Aortic smooth muscle cell (primary cell): ENCODE measurements at places on chromosomes 12 and 14. TPM values are rescaled to one million over a fixed set of nuclear protein-coding genes. Genes with fewer than 3 reads are reported as not detected.

Gene TMEM260
- total RNA-seq: 11.1 and 11.7 TPM in 2 replicates

Gene USP15
- total RNA-seq: 72.8 and 80.3 TPM in 2 replicates

Gene BCL11B
- under 0.01 TPM in 1 of 2 replicates, not detected in the other for total RNA-seq

Gene VDR
- total RNA-seq: 3.6 and 6.1 TPM in 2 replicates

Gene SCYL2
- total RNA-seq: 30.8 and 35.3 TPM in 2 replicates

Gene TAS2R9
- 0.19 TPM in 1 of 2 replicates, not detected in the other for total RNA-seq

Gene KRT82
- not detected in 2 replicates for total RNA-seq

Gene PSEN1
- total RNA-seq: 47.4 and 51.8 TPM in 2 replicates

Gene NUAK1
- total RNA-seq: 3.2 and 5.0 TPM in 2 replicates
